ENCODE measurements at places on chromosomes 12 and 14.

GRCh38 chr12:131796754-131797587 is 31.2 kb upstream of the MMP17 start:
- DNase-seq = no peak

- no peak for DNase-seq
These were observed 155.5 kb upstream of the TMPO start for GRCh38 chr12:98359856-98360255.

- no peak for DNase-seq
These were observed 26.7 kb downstream of the RASSF9 start for GRCh38 chr12:85809500-85809899.

GRCh38 chr14:101887219-101887618 is 77.2 kb upstream of the DYNC1H1 start:
- no peak for DNase-seq

GRCh38 chr12:113221997-113222729 is 899 bp downstream of the TPCN1 start:
- no peak for DNase-seq

GRCh38 chr12:121697093-121697698 is 15.4 kb upstream of the TMEM120B start:
- DNase-seq = no peak

GRCh38 chr12:124904306-124905098 is 9.9 kb downstream of the UBC start:
- peak; percentile 91 for DNase-seq

Measured in left cardiac atrium (tissue), 4 donors.